ENCODE measurements at places on chromosomes 11 and 22.

GRCh38 chr11:95641495-95641894, 148.1 kb downstream of the FAM76B start:
- no peak for DNase-seq

DNA sequence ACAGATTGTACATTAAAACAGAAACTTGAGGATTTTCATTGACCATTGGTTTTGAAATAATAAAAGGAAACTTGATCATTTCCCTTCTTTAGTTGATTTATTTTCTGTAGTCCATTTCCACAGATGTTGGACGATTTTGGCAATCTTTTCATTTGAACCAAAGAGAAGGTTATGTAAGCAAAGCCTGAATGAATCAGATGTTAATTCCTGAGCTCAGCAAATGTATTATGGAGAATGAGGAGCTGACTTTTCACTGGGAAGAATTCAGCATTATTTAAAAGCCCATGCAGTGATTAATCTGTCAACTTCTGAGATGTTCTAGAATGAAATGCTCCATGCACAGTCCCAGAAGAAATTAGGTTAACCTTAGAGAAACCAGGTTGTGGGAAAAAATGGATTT, 29.0 kb downstream of the ELMOD1 start:
- no peak for DNase-seq

GRCh38 chr11:119729951-119730613, 1.1 kb upstream of the NECTIN1 start:
- no peak for DNase-seq

DNA sequence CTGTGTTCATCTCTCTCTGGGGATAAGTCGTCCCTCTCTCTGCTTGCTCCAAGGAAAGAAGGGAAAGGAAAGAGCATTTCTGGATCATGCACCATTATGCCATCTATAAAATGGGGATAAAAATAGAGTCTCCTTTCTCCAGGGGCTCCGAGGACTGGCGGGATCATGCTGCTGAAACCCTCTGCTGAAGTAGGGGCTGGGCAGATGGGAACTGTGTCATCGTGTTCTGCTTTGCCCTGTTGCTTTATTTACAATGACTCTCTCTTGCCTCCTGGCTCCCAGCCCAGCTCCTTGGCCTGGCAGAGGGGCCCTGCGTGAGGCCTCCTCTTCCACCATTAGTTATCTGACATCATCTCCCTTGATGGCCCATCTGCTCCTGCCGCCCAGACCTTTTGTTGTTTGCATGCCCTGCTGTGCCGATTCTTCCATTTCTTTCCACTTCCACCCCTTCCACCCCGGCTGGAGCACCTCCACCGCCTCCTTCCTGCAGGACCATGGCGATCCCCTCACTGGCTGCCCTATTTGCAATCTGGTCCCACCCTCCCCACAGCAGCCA, 200.9 kb downstream of the MYO18B start:
- DNase-seq = peak; percentile 90

DNA sequence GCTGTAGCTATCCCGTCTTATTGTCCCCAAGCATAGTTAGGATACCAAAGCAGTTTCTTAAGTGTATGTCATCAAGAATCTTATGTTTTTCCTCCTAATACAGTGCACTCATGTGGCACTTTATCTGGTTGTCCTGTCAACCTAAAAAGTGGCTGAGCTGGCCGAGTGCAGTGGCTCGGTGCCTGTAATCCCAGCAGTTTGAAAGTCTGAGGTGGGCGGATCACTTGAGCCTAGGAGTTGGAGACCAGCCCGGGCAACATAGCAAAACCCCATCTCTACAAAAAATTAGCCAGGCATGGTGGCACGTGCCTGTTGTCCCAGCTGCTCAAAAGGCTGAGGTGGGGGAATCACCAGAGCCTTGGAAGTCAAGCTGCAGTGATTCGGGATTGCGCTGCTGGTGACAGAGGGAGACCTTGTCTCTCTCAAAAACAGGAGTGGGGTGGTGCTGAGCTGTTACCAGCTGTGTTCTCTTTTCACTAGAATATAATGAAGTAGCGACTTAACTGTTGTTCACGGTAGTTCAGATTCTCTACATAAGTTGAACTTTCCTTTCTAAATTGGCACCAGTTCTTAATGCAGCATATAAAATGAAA, 48.1 kb downstream of the EP300 start:
- no peak for DNase-seq

DNA sequence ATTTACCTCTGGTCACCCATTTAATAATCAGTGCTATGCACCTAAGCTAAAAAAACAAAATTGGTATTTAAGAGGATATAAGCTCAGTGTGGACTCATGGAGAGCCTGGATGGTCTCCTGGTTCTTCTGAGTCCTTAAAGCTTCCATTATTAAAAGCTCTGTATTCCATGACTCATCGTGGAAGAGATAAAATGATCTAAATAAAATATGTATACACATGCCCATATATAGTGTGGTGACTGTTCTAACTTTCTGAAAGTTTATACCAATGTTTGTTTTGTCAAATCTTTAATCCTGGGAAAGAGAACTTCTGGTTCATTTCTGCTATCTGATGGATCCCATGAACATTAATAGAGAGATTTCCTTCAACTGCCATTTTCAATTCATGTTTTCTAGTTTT, 375.9 kb downstream of the GUCY1A2 start:
- DNase-seq = no peak
